Inflammatory macrophage (primary cell): ENCODE measurements at places on chromosomes 11 and 22.
A peak's percentile ranks its signal among the peaks of the same experiment; 100 is the strongest.

DNA sequence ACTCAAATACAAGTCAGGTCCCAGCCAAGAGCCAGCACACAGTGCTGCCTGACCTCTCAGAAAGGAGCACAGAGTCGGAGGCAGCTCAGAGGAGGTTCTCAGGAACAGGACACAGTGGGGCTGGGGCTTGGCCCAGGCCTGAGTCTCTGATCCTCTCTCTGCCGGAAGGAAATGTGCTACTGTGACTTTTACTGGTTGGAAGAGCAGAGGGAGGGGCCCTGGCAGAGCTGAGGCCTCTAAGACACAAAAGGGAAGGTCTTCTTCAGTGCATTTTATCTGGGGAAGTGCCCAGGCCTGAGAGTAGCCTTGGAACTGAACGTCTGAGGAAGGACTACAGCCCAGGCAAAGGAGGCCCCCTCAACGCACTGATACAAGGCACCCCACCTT lies 16.2 kb upstream of the CASTOR1 start:
- peak; percentile 54 for DNase-seq

DNA sequence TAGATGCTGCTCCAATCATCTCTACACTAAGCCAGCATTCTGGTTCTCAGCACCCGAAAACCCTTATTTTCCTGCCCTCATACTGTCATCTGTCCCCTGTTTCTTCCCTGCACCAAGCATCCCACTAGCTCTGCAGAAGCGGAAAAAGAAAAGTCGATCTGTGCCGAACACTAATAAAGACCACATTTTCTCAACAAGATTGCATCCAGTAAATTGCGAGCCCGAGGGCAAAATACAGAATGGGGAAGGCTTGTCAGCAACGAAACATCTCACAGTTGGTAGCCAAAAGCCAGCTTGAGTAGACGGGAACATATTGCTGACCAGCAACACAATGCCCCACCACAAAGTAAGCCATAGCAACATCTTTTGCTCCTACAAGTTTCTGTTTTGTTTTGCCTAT lies 227.4 kb downstream of the CADM1 start:
- no peak for DNase-seq

DNA sequence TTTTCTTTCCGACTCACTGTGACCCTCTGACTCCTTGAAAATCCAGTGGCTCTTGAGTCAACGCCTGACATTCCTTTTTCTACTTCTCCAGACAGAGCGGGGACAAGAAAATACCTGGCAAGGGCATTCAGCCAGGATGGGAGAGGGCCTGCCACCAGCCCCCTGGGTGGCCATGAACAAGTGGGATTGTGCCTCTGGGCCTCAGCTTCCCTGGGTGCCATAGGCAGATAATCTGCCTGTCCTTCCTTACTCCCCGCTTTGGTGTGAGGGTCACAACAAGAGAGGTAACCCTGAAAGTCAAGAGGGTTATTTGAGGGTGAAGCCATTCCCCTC lies 613.9 kb upstream of the CADM1 start:
- DNase-seq, result no peak

DNA sequence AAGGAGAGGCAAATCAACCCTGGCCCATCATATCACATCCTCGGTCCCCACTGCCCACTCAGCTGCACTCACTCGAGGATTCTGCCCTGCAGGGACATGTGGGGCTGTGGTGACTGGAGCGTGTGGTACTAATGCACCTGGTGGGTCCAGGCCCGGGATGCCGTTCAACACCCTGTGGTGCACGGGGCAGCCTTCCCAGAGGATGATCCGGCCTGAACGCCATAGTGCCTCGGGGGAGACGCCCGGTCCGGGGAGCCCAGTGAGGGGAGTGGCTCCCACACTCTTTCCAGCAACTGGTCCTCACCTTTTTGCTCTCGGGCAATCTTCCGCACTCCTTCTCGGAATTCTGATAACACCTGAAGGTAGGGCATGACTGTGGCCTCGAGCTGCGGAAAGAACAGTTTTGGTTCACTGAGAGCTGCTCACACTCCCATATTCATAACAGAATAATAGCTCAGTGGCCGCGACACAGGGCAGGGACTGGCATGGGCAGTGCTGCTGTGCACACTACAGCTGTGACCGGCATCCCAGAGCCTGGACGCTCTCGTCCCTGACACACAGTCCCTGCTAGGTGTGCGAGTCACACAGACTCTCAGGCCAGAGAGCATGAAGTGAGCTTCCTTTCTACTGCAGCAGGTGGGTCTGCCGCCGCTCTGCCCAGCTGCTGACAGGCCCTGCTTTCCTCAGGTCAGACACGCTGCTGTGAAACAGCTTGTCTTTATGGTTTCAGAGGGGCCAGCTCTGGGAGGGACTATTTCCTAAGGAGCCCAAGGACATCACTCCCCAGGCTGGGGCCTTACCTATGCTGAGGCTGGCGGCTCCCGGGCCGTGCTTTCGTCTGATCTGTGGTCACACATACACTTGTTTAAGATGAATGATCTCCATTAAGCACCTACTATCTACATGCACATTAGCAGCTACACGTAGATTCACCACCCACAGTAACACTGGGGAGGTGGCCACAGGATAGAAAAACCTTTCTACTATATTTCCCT lies 20.1 kb upstream of the NAP1L4 start:
- no peak for DNase-seq

GRCh38 chr11:9858822-9859221 lies 194.9 kb downstream of the SWAP70 start:
- DNase-seq, result no peak

DNA sequence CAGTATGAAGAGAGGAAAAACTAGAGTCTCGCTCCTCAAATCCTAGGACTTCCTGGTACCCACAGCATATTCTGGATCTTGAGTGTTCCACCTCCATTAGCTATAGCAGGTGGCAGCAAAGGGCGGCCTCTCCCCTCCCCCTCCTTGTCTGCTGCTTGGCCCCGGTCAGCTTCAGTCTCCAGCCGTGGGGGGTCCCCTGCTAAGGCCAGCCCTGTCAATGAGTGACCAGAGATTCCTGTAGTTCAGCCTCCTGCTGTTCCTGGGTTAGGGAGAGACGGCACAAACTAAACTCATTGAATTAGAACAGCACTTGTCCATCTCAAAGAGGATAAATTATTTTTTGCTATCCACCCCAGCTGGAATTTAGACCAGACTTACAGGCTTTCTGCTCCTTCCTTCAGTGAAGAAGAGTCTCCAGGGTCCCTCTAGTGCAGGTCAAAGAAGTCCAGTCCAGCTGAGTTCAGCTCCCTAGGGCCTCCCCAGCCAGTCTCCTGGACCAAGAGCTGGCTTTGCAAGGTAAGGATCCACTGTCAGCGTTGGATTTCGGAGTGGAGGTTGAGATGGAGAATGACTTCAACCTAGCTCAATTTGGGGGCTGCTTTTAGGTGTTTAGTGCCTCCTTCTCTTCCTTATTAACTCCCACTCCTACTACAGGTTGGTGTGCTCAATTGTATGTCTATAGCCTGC lies 1.1 kb upstream of the PHLDB1 start:
- DNase-seq, result no peak

GRCh38 chr22:39498368-39498767 lies 3.7 kb upstream of the MIEF1 start:
- DNase-seq, result no peak

- no peak for DNase-seq
Observed at GRCh38 chr11:22234743-22235142, 41.9 kb downstream of the ANO5 start.

DNA sequence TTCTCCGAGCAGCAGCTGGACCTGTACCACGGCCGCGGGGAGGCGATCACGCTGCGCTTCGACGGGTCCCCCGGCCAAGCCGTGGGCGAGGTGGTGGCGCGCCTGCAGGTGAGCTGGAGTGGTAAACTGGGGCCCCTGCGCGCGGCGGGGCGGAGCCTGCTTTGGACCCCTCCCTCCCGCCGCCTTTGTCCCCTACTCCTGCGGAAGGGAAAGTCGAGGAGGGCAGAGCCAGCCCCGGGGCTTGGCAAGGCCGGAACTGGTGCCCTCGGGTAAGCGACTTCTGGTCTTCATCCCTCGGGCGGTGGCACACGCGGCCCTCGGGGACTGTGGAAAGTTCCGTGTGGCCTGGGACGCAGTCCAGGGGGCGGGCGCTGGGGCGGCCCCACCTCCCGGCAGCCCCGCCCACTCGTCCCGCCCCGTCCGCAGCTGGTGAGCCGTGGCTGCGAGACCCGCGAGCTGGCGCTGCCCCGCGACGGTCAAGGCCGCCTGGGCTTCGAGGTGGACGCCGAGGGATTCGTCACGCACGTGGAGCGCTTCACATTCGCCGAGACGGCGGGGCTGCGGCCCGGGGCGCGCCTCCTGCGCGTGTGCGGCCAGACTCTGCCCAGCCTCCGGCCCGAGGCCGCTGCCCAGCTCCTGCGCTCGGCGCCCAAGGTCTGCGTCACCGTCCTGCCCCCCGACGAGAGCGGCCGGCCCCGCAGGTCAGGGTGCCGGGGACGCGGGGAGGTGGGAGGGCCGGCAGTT lies 9.2 kb downstream of the SIPA1 start:
- DNase-seq, result no peak

DNA sequence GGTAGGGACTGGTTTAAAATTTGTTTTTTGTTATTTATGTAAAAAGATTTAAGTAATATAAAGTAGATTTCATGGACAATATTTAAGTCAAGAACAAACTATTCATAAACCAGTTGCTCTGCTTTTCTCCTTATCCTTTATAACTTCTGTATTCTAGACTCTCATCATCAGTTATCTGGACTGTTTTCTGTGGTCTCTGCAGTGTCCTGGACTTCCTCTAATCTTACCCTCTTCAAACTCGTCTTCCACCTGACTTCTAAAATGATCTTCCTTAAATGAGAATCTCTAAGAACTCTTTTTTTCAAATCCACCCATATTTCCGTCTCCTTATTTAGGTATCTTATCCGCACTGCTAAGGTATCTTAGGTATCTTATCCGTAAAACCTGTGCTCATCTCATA lies 8.1 kb downstream of the RRM1 start:
- no peak for DNase-seq

- DNase-seq, result no peak
Observed at GRCh38 chr11:34360046-34360445, 2.2 kb upstream of the ABTB2 start.

- no peak for DNase-seq
Observed at GRCh38 chr11:124440608-124441007, 4.9 kb downstream of the OR8B8 start.

- peak; percentile 53 for DNase-seq
Observed at GRCh38 chr11:119169282-119169719, 776 bp downstream of the NLRX1 start.

- no peak for DNase-seq
Observed at GRCh38 chr11:7537265-7537664, 23.5 kb downstream of the PPFIBP2 start.

- DNase-seq, result peak; percentile 41
Observed at GRCh38 chr11:66479394-66480116, 679 bp upstream of the DPP3 start.

GRCh38 chr22:21778705-21779363 lies 43.2 kb upstream of the YPEL1 start:
- no peak for DNase-seq

GRCh38 chr11:113376156-113376555 lies 11.4 kb upstream of the ANKK1 start:
- peak; percentile 55 for DNase-seq

- no peak for DNase-seq
Observed at GRCh38 chr11:57787006-57787604, 25.5 kb downstream of the CTNND1 start.

DNA sequence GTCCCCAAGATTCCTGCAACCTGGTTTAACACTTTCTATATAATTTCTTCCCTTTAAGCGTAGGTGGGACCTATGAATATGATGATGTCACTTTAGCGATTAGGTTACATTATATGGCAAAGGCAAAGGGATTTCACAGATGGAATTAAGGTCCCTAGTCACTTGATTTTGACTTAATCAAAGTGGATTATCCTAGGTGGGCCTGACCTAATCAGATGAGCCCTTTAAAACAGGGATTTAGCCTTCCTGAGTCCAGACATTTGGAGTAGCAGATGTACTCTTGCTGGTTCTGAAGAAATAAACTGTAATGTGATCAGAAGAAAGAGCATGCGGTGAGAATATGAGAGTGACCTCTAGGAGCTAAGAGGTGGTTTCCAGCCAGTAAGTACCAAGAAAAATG lies 67.8 kb upstream of the LIN7C start:
- no peak for DNase-seq

- DNase-seq, result no peak
Observed at GRCh38 chr11:119797123-119797611, 68.2 kb upstream of the NECTIN1 start.

DNA sequence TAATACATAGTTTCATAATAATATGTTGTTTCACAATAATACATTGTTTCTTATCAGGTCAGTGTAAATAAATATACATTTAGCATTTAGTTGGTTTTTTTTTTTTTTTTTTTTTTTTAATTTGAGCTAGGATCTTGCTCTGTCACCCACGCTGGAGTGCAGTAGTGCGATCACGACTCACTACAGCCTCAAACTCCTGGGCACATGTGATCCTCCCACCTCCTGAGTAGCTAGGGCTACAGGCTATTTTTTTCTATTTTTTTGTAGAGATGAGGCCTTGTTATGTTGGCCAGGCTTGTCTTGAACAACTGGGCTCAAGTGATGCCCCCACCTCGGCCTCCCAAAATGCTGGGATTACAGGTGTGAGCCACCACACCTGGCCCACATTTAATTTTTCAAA lies 43.5 kb downstream of the MIAT start:
- peak; percentile 10 for DNase-seq

- no peak for DNase-seq
Observed at GRCh38 chr22:28344918-28345703, 334.5 kb downstream of the TTC28 start.

DNA sequence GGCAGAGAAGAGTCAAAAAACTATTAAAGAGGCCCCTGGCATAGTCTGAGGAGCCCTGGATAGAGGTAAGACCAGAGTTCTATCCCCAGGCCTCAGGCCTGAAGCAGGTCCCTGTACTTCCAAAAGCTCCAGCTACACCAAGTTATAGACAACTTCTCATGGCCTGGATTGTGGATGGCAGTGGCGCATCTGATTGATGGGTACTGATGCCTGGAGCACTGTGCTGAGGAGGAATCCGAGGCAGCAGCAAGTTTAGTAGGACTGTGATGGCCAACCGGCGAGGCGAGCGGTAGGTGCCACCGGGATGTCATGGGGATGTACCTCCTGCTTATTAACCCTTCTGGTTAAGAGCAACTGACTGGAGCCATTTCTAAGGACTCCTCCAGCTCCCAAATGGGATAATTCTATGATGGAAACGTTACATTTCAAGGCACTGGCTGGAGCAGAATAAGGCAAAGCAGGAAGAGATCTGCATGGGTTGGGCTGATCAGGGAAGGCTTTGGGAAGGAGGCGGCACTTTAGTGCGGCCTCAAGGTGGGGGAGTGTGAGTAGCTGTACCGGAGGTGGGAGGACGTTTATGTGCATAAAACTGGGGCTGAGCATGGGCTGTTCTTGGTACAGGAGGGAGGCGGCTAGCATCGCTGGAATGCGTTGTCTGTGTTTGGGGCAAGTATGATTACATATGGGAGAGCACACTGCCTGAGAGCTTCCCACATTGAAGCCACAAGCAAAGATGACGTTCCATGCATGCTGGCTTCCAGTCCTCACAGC lies 24.2 kb upstream of the JAM3 start:
- DNase-seq, result no peak
